ENCODE measurements at places on chromosomes 12 and 14.

DNA sequence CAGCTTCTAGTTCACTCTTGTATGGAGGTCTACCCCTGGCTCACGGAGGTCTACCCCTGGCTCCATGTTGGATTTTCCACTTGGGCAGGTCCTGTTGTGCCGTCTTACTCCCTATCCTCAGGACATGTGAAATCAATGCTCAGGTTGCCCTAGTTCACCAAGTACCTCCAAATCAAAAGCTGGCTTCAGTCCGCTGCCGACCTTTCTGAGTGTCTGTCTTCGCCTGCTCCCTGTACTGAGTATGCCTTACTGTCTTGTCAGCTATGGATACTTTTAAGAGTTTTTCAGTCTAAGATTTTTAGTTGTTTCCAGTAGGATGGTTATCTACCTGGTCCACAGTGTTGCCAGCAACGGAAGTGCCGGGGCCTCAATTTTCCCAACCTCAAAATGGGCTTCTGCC, 40.1 kb upstream of the BCL11B start:
- DNase-seq, result no peak

DNA sequence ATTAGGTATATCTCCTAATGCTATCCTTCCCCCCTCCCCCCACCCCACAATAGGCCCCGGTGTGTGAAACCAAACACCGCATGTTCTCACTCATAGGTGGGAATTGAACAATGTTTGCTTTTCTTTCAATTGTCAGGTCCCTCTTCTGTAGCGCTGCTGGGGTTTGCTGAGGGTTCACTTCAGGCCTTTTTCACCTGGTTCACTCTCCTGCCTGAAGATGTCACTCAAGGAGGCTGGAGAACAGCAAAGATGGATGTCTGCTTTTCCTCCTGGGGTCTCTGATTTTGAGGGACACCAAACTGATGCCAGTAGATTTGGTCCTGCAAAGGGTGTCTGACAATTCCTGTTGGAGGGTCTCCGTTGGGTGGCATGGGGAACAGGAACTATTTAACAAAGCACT, 35.8 kb downstream of the KLRK1 start:
- no peak for DNase-seq

DNA sequence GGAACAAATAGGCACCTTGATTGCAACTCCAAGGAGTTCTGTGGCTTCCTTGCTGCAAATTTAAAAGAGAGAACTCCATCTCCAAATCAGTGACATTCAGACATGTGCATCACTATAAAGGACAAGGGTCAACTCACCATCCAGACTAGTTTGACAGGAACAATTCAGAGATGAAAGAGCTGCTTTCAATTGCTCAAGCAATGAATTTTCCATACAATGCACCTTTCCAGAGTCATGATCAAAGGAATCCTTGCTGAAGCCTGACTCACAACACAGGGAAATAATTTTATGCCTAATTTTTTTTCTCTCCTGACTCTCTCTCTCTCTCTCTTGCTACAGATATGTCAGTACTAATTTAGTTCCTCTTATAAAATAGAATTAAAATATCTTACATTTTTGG, 380.5 kb upstream of the GARIN6 start:
- no peak for DNase-seq

DNA sequence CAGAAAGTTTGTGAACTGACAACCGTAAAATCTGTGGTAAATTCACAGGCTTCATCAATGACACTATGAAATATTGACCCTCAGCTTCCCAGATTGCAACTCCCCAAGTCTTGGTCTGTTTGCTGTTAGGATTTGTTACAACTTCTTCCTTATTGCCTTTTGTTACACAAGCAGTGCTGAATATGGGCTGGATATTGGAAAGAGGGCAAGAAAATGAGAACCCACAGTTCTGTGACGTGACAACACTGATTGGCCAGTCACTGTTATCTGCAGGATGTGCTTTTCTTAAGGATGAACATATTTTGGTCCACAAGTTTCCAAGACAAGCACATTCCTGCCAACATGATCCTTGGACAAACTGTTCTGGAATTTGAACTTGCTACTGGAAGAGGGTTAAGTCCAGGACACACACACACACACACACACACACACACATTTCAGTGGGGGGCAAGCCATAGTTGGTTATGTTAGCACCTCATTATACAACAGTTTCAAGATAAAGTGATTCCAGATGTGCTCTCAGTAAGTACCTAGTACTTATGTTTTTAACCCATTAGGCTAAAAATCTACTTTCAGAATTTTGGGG, 16.6 kb upstream of the SLC38A2 start:
- DNase-seq, result no peak

GRCh38 chr12:70070494-70071007, 172.7 kb upstream of the CNOT2 start:
- DNase-seq, result no peak

GRCh38 chr14:75141967-75142366, 15.1 kb upstream of the NEK9 start:
- peak; percentile 9 for DNase-seq

GRCh38 chr14:58118097-58118815, 33.8 kb downstream of the ARMH4 start:
- DNase-seq, result no peak

DNA sequence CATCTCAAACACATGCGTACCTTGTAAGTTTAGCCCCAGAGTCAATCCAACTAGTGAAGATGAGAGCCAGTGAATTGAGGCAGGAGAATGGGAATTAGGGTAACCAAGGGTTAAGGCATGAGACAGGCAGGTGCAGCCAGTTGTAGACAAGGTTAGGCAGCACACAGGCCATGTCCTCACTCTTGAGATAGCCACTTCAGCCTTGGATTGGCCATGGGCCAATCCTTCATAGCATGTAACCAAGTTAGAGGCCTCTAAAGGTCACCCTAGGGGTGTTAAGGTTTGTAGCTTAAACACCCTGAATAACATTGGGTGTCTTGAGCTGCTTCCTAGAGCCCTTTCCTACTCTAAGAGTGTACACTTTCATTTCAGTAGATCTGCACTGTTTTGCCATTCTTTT, 208.2 kb upstream of the RBM19 start:
- DNase-seq, result no peak

- DNase-seq, result no peak
Measured at GRCh38 chr12:57404966-57405640, 25.7 kb downstream of the R3HDM2 start.

DNA sequence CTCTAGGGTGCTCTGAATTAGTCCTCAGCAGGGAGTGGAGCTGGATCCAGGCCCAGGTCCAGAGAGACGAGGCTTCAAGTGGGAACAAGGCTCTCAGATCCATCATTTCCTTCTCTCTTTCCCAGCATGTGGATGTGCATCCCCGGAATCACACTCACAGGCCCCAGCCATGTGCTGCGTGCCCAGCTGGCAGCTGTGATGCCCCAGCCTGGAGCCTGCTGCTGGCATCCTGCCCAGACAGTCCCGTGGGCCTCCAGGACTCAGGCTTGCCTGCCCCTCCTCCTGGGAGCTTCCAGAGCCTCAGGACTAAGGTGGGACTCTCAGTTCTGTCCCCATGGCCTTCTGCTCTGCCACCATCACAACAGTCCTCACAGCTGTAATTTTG, 6.2 kb upstream of the KRT84 start:
- DNase-seq, result no peak

- no peak for DNase-seq
Measured at GRCh38 chr12:26007566-26007965, 49.1 kb downstream of the RASSF8 start.

- DNase-seq, result peak; percentile 92
Measured at GRCh38 chr14:92531106-92531873, 17.7 kb downstream of the RIN3 start.

DNA sequence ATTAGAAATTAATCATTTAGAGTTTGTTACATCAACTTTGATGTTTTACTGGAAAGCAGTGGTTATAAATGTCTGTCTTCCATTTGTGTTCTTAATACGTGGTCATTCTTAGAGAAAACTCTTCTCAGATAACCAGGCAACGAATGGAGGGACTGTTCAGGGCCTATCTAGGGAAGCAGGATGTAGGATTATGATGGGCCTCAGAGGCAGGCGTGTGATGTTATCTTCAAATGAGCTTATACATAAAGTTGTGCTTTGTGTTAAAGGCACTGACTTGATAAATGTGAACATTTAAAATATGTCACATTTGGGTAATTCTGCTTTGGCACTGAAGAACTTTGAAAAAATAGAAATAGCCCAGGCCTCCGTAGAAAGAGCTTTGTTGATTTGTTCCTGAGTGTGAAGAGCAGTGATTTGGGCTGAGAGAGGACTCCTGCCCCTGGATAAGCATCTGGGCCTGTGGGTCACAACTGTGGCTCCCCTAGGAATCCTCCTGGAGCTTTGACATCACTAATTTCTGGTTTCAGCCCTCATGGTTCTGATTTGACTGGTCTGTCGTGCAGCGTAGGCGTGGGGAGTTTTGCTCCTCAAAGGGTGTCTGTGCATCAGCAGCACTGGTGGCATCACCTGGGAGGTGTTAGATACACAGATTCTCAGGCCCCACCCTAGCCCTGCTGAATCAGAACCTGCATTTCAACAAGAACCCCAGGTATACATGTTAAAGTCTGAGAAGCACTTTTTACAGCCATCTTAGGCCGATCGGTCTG, 55.4 kb downstream of the SAMD4A start:
- no peak for DNase-seq

GRCh38 chr12:1908758-1909157, 9.7 kb downstream of the CACNA2D4 start:
- no peak for DNase-seq

- no peak for DNase-seq
Measured at GRCh38 chr12:68844318-68844745, 36.4 kb downstream of the MDM2 start.

- DNase-seq, result no peak
Measured at GRCh38 chr12:71683633-71684032, 2.2 kb upstream of the TMEM19 start.

DNA sequence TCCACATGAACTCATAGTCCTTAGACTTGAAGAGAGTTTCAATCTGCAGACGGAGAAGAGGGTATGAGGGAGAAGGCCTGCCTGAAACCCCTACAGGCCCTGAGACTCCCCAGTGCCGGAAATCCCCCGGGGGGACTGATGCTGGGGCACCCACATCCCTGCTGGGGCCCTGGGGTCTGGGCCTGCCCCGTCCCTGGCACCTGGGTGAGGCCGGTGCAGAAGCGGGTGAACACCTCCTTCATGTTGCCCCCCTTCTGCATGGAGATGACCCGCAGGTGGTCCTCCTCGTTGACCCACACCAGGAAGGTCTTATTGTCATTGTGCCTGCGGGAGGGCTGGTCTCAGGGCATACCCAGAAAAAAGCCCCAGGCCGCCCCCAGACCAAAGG, 2.4 kb downstream of the CKB start:
- no peak for DNase-seq

GRCh38 chr12:122870867-122871664, 24.9 kb downstream of the VPS37B start:
- DNase-seq, result peak; percentile 42

DNA sequence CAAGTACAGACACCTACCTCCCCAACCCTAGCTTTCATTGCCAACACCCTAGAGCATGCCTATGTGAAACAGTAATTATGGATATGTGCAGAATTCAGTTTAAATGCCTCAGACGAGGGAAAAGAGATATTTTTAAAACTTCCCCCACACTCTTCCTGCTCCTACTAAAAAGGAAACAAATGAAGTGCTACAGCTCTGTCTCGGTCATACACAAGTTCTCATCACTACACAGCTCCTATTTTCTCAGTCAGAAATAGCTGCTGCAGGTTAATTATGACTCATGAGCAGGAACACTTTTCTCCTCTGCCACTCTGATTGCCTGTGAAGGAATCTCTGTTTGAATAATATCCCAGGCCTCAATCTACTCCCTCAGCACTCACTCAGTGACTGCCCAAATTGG, 703.6 kb upstream of the FLRT2 start:
- DNase-seq, result no peak

GRCh38 chr14:76937181-76938091, 91.1 kb downstream of the IRF2BPL start:
- DNase-seq, result peak; percentile 39

DNA sequence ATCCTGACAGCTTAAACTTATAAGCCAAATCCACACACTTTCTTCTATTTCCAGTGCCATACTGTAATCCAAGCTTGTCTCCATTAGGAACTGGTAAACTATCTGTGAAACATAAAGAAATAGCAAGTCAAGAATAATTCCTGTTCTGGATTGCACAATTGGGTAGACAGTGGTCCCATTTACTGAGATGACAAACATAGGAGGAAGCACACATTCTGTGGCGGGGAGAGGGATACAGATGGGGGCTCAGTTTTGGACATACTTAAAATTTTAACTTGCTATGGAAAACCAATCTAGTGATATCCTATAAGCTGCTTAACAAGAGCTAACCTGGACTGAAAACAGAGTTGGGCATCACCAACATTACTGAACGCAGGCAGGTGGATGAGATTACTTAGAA, 16.3 kb downstream of the MAP4K5 start:
- no peak for DNase-seq

- no peak for DNase-seq
Measured at GRCh38 chr12:105590571-105590970, 260.1 kb downstream of the C12orf75 start.

DNA sequence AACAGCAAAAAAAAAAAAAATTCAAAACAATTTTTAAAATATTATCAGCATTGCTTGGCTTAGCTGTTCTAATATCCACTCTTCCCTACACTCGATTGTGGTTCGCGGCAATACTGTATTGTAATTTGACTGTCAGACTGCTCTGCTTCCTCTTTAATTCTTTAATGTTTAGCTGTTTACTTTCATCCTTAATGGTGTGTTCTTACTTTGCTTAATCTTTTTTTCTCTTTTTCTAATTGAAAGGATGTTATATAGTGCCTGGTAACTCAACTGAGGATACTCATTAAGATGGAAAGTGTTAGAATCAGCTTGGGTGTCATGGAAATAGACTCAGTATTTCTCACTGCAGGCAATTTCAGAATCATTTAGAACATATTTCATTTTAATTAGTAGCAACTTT, 2.0 kb downstream of the ANO4 start:
- DNase-seq, result no peak

- no peak for DNase-seq
Measured at GRCh38 chr14:45057881-45058364, 26.0 kb upstream of the PRPF39 start.

DNA sequence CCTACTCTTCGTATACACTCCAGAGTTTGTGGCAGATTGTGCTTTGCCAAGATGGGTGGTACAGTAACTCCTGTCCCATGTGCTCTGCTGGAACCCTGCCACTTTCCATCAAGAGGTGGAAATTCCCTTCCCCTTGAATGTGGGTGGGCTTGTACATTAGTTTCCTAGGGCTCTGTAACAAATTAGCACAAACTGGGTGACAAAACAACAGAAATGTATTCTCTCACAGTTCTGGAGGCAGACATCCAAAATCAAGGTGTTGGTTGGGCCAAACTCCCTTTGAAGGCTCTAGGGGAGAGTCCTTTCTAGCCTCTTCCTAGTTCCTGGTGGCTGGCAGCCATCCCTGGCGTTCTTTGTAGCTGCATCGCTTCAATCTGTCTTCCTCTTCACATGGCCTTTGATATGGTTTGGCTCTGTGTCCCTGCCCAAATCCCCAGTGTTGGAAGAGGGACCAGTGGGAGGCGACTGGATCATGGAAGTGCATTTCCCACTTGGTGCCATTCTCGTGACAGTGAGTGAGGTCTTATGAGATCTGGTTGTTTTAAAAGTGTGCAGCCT, 117.5 kb downstream of the VRK1 start:
- no peak for DNase-seq

All from suppressor macrophage (primary cell).